GM04503 (cell line): ENCODE measurements at places on chromosomes 1 and 21.

- no peak for DNase-seq
Observed at GRCh38 chr21:39005502-39005787, 177.8 kb downstream of the PSMG1 start.

DNA sequence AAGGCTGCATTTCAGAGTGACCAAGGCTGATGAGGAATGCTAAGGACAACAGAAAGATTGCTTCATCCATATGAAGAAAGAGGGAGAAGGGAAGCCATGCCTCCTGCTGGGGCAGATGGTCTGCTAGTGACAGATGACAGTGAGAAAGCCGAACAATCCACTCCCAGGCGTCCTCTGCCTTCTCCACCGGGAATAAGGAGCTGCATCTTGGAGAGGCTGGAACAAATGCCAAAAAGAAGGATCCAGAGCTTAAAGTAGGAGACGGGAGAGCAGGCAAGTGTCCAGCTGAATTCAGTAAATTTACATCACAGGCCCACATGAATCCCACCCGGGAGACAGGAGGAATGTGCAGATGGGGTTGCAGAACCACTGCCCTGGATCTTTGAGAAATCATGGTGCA lies 33.4 kb downstream of the DDX20 start:
- no peak for DNase-seq

- DNase-seq: no peak
Observed at GRCh38 chr1:172019976-172020375, 178.7 kb downstream of the DNM3 start.

GRCh38 chr1:84223751-84224432 lies 77.6 kb upstream of the SAMD13 start:
- DNase-seq: no peak

DNA sequence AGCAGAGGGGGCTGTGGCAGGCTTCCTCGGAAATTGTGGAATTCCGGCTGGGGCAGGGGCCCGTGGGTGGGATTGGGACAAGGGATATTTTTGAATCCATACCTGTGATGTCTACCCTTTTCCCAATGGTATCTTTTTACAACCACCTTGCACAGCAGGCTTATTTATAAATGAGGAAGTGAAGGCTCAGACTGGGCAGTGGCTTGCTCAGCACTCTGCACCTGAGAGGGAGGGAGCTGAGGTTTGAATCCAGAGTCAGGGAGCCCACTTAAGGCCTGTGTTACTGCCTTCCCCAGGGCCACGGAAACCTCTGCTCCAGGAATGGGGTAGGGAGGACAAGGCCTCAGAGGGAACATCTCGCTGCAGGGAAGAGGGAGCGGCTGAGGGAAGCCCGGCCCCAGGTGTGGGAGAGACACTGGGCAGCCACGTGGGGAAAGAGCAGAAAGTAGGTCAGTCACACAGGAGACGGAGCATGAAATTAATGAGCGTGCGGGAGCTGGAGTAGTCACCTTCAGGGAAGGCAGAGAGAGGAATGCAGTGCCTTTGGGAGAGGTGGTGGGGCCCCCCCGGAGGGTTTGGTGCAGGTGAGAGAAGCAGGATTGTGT lies 35.4 kb upstream of the SCMH1 start:
- no peak for DNase-seq

- DNase-seq: no peak
Observed at GRCh38 chr1:205716371-205717132, 33.4 kb downstream of the NUCKS1 start.

- DNase-seq: no peak
Observed at GRCh38 chr21:26782747-26783146, 62.5 kb downstream of the ADAMTS1 start.

- DNase-seq: no peak
Observed at GRCh38 chr1:87084244-87084836, 169.9 kb downstream of the HS2ST1 start.

DNA sequence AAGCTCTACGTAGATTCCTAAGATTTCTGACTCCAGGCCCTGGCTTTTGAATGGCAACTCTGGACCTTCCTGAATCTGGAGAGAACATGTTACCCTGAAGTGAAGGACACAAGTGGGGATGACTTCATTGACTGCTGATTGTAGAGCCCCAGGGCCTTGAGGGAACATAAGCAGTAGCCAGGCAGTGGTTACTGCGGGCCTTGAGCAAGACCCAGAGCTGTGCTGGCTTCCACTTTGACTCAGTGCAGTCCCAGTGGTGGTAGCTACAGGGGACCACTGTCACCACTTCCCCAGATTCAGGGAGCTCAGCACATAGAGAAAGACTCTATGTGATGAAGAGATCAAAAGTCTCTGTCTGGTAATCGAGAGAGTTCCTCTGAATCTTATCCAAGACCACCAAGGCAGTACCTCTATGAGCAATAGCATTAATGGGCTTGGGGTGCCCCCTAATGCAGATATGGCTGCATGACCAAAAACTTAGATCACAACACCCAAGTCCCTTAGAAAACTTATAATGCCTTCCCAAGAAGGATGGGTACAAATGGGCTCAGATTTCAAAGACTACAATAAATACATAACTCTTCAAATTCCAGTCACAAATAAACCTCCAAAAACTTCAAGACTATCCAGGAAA lies 1278.3 kb downstream of the AMY1C start:
- DNase-seq: no peak

DNA sequence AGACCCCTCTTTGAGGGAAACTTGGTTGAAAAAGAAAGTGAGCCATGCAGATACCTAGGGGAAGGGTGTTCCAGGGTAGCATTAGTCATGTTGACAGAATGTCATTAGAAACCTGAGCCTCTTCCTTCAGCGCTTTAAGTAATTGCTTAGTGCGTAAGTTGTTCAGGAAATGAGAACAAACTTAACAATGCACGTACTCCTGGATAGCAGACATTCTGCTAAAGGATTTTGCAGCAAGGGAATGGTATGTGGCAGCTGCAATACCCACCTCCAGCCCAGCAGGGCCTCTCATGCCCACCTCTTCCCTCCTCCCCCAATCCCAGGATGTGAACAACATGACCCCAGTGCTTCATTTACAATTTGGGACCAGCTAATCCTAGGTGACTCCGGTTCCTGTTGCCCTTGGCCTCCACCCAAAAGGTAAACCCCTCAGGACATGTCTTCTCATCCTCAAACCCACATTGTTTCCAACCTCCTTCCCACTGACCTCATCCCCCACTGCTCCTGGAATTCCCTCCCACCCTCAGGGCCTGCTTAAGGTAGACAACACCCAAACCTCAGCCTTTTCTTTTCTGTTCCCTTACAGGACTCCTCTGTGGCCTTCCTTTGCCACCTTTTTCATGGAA lies 98.0 kb upstream of the BCAR3 start:
- no peak for DNase-seq

DNA sequence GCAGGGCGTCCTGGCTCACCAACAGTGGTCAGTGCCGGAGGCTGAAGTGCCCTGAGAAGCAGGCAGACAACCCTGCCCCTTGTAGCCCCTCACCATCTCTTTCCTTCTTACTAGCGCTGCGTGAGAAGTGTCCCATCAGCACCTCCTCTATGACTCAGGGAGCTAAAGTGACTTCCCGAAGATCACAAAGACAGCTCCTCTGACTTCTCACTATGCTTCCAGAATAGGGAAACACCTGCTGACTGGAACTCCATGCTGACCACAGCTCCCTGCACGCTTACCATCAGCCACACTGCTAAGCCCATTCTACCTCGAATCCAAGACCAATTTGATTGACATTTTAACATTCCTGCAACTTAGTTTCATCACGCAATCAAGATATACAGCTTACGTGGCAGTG lies 92.8 kb downstream of the JAK1 start:
- no peak for DNase-seq

DNA sequence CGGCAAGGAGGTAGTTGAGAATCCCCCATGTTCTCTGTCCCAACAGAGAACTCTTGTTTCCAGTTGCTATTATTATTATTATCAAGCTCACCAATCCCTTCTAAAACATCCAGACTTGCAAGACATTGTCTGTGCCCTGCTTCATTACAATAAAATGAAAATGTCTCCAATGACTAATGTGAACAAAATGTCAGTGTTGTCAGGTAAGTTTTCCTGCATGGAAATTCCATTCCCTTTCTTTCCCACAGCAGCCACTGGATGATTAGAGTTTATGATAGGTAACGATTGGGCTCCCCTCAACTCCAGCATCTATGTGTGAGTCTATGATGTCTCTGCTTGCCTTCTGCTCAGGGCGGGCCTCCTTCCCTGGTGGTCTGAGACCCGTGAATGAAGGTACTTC lies 8.9 kb upstream of the DYRK1A start:
- no peak for DNase-seq
